ENCODE measurements at places on chromosomes 6 and 20.

DNA sequence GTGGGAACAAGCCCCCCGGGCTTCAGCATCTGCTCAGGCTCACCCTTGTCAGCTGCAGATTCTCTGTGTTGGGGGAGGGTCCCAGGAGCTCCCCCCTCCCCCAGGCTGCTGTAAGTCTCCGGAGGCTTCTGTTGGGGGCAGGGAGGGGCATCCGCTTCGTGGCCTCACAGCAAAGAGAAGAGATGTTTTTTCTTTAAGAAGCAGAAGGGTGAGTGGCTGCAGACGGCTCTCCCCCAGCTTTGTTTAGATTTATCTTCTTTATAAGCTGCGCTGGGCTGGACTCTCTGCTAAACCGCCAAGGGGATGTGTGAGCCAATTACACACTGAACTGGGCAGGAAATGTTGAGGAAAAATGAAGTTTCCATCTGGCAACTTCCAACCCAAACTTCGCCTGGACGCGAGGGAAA, 48.7 kb upstream of the GATA5 start:
- no peak for DNase-seq

- no peak for DNase-seq
Measured at GRCh38 chr20:44619294-44619693, 32.2 kb downstream of the ADA start.

DNA sequence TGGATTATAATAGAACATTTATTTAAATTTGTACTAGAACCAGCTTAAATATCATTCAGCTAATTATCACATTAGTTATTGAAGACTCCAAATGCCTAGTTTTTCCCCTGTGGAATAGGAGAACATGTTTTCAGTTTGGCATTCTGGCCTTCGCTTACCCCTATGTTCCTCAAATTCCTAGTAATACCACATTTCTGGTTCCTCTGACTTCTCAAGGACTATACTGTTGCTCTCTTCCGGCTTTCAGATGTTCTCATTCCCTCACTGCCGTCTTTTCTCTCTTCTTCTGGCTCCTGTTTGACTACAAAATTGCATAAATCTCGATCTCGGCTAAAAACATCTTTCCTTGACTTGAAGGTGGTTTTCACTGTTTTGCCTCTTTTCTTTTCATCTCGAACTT, 71.8 kb upstream of the KHDRBS2 start:
- no peak for DNase-seq

- no peak for DNase-seq
Measured at GRCh38 chr20:32945710-32946221, 58.5 kb downstream of the SUN5 start.

DNA sequence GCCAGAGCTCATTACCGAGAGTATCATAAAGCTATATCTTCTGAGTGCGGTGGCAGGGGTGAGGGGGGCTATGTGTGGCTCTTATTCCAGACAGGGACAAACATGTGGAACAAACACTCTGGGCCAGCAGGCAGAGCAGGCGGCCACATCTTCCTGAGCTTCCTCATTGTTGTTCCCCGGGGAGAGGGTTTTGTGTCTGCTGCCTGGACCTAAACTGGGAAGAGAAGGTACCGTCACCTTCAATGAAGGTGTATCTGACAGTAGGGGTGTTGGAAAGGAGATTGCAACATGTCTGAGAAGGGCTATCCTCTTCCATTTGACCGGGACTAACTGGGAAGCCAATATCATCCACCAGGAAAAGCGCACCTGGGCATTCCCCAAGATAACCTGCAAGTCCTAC, 1.6 kb upstream of the TFAP2D start:
- no peak for DNase-seq

- no peak for DNase-seq
Measured at GRCh38 chr6:11925805-11926204, 86.3 kb upstream of the HIVEP1 start.

- no peak for DNase-seq
Measured at GRCh38 chr20:58459058-58459750, 56.0 kb downstream of the APCDD1L start.

- no peak for DNase-seq
Measured at GRCh38 chr6:13421425-13422059, 65.9 kb downstream of the GFOD1 start.

GRCh38 chr20:20341371-20341770, 26.5 kb upstream of the INSM1 start:
- no peak for DNase-seq

DNA sequence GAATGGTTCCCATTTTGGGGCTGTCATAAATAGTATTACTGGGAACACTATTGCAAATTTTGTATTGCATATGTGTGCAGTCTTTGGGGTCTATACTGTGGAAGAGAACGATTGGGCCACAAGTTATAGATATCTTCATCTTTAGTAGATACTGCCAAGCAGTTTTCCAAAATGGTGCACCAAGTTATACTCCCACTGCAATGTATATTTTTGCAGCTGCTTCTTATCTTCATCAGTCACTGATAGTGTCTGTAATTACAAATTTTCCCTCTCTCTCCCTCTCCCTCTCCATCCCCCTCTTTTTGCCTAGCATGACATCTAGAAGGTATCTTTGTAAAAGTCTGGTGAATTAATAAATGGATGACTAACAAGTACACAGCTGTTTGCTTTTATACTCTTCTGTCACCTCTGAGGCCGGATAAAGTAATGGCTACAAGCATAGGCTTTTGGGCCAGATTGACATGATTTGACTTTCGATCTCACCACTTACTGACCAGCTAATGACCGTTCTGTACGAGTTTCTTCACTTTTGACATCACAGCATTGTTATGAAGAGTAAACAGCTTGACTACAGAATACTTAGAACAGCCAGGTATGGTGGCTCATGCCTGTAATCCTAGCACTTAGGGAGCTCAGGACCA, 113.3 kb upstream of the SLC2A12 start:
- DNase-seq: no peak

DNA sequence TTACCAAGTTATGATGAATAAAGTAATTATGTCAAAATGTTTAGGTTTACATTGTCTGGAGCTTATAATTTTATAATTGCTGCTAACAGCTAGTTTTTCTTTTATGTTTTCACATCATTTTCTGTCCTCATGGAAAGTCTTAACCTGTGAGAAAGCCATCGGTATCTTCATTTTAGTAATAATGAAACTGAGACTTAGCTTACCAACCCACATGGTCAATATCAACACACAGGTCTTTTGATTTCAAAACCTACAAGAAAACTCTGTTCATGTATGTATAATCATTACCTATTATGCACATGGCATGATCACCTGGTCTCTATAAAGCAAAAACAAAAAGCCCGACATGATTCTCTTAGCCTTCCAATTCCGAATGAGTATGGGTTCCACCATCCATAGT, 61.9 kb downstream of the KCNQ5 start:
- no peak for DNase-seq

DNA sequence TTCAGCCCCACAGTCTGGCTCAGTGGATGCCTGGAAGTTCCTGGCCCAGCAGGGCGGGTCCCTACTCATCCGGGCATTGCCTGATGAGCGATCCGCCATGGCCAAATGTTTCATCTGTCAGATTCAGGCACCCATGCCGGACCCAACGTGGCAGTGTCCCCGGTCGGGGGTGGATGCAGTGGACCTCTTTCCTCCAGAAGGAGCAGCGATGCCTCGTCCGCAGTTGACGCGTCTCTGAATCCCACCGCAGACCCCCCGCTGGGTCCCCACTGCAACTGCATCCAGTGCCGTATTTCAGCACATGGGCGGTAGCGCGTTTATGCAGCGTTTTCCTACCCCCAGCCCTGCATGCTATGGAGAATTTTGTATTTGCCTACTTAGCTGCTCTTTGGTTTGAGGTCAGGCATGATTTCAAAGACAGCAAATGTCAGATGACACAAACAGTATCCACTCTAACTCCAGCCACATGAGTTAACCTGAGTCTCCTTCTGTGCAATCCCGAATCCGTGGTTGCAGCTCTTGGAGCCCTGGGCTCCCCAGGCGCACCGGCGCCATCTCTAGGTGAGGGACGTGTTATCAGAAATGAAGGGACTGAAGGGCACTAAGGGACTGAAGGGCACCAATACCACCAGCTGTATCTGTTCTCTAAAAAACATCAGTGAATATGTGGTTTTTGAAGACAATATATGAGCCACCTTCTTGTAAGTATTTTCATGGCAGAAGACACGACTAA, 72.6 kb upstream of the THBS2 start:
- no peak for DNase-seq

GRCh38 chr6:158061709-158062461, 80.2 kb downstream of the SYNJ2 start:
- no peak for DNase-seq

DNA sequence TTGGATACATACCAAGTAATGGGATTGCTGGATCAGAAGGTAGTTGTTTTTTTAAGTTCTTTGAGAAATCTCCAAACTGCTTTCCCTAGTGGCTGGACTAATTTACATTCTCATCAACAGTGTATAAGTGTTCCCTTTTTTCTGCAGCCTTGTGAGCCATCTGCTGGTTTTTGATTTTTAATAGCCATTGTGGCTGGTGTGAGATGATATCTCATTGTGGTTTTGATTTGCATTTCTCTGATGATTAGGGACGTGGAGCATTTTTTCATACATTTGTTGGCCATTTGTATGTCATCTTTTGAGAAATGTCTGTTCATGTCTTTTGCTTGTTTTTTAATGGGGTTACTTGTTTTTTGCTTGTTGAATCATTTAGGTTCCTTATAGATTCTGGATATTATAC, 34.8 kb downstream of the TOP1 start:
- DNase-seq: no peak

DNA sequence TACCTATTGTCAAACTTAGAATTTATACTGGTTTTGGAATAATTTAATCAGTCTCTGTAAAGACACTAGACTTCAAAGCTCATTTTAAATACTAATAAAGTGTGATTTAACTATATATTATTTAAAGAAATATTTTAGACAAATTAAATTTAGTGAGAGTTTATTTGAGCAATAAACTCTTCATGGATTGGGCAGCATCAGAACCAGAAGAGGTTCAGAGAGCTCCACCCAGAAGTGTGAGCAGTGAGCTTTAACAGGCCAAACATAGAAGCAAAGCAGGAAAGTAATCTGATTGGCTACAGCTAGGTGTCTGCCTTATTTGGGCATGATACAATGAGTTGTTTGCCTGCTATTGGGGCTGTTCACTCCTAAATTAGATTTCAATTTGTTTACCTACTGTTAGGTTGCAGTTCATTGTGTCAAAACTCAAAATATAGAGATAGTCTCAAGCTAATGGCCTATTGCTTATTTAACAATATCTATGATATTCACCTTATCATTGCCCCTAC, 355.1 kb upstream of the RNF217 start:
- DNase-seq: no peak

- no peak for DNase-seq
Measured at GRCh38 chr6:135170238-135170637, 10.9 kb upstream of the MYB start.

- DNase-seq: no peak
Measured at GRCh38 chr20:64247970-64248841, 7.3 kb upstream of the PCMTD2 start.

GRCh38 chr6:2753110-2753489, 2.4 kb upstream of the MYLK4 start:
- no peak for DNase-seq

GRCh38 chr6:21598674-21599023, 5.1 kb downstream of the SOX4 start:
- no peak for DNase-seq

GRCh38 chr6:145924600-145924999, 39.6 kb downstream of the SHPRH start:
- no peak for DNase-seq

GRCh38 chr6:149320796-149321195, 3.3 kb downstream of the TAB2 start:
- no peak for DNase-seq

DNA sequence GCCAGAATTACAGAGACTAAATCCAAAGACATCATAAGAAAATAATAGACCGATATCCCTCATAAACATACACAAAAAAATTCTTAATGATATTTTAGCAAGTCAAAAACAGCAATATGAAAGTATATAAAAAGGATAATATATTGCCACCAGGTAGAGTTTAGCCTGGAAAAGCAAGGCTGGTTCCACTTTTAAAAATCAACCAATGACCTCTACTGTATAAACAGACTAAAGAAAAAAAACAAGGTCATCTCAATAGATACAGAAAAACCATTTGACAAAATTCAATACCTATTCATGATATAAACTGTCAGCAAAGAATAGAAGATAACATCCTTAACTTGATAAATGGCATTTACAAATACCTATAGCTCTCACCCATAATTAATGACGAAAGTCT, 9.7 kb downstream of the SERINC1 start:
- DNase-seq: no peak

DNA sequence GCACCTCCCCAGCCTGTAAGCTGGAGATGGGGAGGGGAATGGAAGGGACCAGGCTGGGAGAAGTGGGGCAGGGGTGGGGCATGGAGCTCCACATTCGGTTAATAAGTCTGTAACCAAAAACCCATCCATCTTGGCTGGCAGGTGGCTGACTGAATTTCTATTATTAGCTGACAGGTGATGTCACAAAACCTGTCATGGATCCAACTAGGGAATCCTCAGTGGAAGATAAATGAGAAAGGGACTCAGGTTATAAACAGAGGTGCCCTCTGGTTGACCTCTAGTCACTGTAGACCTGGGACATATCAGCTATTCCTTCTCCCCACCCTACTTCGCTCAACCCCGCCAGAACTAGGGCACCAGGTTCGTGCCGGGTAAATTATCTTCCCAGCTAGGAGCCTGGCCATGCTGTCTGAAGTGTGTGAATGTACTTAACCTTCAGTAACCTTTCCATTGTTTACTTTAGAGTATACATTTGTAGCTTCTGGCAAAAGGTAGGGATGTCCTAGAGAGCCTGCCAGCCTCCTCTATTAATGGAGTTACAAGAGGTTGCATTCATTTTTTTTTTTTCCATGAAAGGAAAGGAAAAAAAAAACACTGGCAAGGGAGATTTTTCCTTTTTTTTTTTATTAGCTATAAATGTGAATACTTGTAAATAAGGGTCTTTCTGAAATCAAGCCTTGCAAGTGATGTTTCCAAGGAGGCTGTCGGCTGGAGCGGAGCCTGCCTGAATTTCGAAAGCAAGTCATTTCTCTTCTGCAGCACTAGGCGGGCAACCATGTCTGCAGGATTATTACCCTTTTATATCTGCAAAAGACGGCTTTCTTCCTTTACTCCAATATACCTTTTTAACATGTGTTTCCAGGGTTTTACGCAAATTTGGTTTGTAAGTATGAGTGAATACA, 135.9 kb downstream of the TMEM242 start:
- DNase-seq: no peak

DNA sequence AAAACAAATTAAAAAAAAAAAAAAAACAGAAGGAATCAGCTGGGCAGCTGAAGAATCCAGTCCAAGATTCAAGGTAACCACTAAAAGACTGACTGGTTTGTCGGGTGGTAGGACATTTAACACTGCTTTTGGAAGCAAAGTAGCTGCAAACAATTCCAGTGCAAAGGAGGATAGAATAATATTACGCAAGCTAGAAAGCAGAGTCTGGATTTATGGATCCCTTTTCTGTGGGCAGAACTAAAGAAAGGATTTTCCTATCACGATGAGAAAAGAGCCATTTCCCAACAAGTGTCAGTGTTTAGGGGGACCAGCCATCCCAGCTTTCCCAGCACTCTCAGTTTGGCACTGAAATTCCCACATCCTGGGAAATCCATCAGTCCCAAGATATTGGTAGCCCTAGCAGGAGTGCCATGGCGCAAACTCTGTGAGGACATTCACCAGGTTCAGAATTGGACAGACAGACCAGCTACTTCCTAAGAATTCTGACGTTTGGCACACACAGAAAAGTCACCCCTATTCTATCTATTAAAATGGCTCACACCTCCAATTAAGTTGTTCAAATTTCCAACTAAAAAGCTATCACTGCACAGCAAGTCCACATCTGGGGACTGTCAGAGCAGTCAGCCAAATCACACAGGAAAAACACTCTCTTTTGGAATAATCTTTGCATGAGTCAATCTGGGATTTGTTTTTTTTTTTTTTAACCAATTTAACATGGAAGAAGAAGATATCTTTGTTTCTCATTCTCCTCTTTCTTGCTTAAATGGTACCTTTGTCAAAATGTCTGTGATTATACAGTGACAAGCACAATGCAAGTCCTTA, 356.8 kb upstream of the ARID1B start:
- DNase-seq: no peak

Data from stimulated activated CD4-positive, alpha-beta T cell treated with anti-CD3 and anti-CD28 coated beads, Interleukin-12 subunit alpha, Interleukin-12 subunit beta, amount 100 ng/mL, for 24 hours (primary cell).